ENCODE measurements at places on chromosomes 1 and 21. TPM values are rescaled to one million over a fixed set of nuclear protein-coding genes. Genes with fewer than 3 reads are reported as not detected.

- DNase-seq, result peak; percentile 25
These were observed 290.4 kb downstream of the KCNT2 start for GRCh38 chr1:196317535-196318522.

DNA sequence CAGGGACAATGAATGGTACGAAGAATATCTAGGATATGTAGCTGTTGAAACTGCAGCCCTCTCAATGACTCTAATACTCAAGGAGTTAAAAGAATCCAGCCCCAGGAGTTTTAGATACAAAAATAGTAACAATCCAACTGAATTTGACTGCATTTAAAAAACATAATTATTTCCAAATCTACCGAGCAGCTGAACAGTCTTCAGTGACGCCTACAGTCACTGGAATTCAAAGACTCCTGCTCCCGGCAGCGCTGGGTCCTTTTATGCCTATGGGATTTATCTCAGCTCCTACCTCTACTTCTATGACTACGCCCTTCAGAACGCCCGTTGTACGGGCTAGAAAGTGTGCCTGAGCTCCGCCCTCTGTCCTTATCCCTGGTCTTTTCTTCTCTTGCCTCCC is 55.7 kb downstream of the WARS2 start:
- no peak for DNase-seq

VHLL gene
- not detected for total RNA-seq

GJA8 gene
- not detected for total RNA-seq

VAV3 gene
- total RNA-seq, result 2.4 TPM

TBX19 gene
- 0.57 TPM for total RNA-seq

- DNase-seq, result no peak
These were observed 17.2 kb upstream of the C2CD2 start for GRCh38 chr21:41970751-41971653.

DNA sequence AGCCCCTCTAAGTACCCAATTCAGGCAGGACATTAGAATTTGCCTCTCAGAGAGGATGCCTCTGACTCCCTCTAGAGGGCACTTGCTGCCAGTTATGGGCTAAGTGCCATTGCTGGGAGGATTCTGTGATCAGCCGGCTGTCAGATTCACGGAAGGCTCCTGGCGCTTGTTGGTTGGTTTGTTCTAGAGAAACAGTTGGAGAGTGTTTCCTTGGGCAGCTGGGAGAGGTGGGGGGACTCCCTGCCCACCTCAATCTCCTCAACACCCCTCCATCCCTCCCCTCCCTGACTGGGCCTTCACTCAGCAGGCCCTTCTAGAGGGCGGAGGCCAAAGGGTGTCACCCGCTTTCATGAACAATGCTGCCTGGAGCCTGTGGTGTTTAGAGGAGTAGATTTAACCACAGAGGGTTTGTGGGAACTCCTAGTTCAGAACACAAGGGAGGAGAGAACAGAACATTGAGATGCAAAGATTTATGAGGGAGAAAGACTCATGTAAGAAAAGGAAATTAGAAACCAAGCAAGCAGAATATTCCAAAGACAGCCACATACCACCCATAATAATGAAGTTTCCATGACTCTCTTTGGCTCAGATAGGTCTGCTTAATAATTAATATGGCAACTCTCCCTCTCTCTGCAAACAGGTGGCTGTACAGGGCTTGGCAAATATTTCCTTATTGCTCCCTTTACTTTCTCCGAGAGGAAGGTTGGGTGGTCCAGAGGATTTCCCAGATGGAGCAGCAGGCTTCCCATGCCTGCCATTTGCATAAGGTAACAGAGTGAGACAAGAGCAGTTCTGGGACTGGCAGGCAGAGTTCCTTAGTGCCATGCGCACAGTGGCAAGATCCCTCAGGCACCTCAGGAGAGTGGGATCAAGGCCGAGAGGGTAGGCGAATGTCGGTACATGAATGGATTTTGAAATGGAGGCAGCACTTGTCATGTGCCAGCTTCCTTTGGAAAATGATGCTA is 30.0 kb upstream of the ACP6 start:
- DNase-seq, result peak; percentile 66

S100A3 gene
- 9.0 TPM for total RNA-seq

- DNase-seq, result no peak
These were observed 345.5 kb downstream of the DISC1 start for GRCh38 chr1:231972111-231972445.

MANEAL gene
- 4.4 TPM for total RNA-seq

DNA sequence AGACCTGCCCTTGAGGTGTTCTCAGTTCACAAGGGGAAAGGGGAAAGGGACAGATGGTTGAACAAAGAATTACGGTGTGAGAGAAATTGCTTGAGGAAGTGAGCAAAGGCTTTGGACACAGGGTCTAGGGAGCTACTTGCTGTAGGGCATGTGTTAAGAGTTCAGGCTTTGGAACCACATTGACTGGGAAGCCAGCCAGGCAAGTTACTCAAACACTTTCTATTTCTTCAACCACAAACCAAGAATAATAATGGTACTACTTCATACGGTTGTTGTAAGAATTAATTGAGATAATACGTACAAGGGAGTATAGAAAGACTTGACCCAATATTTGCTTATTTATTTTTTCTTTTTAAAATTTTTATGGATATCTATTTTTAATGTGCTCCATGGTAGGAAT is 26.6 kb downstream of the AK4 start:
- DNase-seq, result peak; percentile 96

- DNase-seq, result peak; percentile 28
These were observed 82.1 kb downstream of the GFI1 start for GRCh38 chr1:92404661-92405060.

TSPAN1 gene
- not detected for total RNA-seq

LCE2B gene
- not detected for total RNA-seq

TNFRSF8 gene
- 16.4 TPM for total RNA-seq

DNA sequence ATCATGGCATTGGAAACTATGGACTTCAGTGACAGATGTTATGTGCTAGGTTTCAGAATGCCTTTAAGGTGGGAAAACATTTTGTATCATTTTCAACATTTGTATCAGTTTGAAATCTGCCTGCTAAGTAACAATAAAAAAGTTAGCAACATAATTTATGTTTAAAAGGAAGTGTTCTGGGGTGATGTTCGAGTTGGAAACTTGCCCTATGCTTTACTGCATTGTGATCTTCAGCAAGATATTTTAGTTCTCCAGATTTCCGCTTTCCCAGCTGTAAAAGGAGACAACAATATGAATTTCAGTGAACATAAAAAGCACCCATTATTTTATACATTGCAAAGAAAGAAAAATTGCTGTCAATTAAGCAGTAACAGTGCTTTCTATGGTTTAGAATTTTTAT is 187.4 kb downstream of the DISC1 start:
- no peak for DNase-seq

DNA sequence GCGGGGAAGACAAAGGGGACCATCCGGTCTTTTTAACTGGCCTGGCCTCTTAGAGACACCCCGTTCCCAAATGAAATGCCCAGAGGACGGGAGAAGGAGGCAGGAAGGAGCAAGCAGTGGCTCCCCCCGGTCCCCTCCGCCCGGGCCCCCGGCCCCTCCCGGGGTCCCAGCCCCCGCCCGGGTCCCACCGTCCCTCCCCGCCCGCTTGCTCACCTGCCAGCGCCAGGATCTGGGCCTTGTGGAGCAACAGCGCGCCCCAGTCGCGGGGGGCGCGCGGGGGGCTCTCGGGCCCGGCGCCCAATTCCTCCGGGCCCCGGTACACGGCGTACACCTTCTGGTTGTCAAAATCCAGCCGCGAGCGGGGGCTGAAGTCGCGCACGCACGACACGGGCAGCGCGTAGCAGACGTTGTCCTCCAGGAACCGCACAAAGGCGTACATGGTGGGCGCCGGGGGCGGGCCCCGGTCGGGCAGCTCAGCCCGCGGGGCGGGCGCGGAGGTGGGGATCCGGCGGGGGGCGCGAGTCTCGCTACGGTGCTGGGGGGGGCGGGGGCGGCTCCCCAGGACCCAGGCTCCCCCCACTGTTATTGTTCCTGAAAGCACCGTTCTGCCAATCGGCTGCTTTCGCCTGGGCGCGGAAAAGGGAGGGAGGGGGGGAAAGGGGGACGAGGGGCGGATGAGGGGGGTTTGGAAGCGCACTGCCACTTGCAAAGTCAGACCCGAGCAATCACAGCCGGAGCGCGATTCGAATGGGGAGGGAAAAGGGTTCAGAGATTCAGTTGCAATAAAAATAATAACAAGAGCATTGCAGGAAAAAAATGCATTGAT is at the start of gene BEND5:
Gene BEND5 (minus strand): TSS at position 499 of the 826 bp plus-strand sequence. CDS start 60 bp downstream, at position 439.
- peak; percentile 68 for DNase-seq

DNA sequence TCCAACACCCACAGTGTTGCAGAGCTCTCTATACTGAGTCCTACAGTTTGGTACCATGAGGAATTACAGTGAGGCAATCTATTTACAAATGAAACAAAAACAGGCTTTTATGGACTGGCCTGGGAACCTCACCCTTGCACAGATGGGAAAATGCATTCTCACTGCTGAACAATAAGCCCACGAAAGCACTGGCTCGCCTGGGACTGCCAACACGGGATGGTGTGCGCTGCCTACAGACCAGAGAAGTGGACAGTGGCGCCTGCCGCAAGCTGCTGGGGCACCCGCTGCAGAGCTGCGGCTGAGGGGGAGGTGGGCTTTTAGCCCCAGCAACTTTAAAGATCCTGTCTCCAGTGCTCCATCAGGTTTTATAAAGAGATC is 28.5 kb upstream of the ABCG1 start:
- DNase-seq, result no peak

GRCh38 chr1:165369255-165369848 is 12.8 kb upstream of the LMX1A start:
- peak; percentile 71 for DNase-seq

- DNase-seq, result no peak
These were observed 476 bp downstream of the AXDND1 start for GRCh38 chr1:179366093-179366800.

- DNase-seq, result no peak
These were observed 17.2 kb upstream of the C8A start for GRCh38 chr1:56837244-56837939.

GRCh38 chr1:174428739-174429138 is 19.0 kb upstream of the GPR52 start:
- no peak for DNase-seq

PCAT6 gene
- total RNA-seq, result not detected

MAP3K7CL gene
- total RNA-seq, result 35.8 TPM

CCDC185 gene
- total RNA-seq, result 0.06 TPM

DNA sequence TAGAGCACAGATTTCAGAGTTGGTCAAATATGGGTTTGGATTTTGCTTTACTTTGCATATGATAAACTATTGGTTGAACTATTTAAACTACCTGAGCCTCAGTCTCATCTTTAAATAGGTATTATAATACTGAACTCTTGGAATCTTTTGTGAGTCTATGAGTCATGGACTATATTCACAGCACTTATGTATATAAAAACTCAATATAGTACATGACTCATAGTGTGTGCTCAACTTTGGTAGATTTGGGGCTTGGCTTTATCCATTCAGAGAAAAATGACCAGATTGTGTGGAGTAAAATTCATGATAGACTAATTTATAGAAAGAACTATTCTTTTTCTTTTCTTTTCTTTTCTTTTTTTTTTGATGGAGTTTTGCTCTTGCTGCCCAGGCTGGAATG is 28.7 kb downstream of the FCRL3 start:
- no peak for DNase-seq

GRCh38 chr1:51270751-51271150 is 34.7 kb downstream of the RNF11 start:
- no peak for DNase-seq

DNA sequence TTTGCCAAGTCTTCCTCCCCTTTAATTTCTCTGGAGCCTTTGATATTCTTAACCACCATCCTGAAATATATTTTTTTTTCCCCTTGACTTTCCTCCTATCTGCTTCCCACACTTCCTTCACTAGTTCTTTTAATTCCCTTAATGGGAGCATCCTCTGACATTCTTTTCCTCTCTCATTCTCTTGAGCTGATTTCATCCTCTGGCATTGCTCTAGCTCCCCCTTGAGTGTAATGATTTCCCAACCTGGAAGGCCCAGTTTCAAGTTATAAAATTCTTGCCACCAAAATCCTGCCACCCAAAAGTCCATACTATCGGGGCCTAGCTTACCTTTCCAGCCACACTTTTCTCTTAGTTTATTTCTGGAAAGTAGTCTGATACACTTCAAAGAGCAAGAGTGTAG is 39.5 kb upstream of the UBE2U start:
- peak; percentile 36 for DNase-seq

KCTD3 gene
- 22.2 TPM for total RNA-seq

GRCh38 chr1:116474921-116475849 is 95.6 kb downstream of the CD58 start:
- DNase-seq, result no peak

PLCH2 gene
- 0.06 TPM for total RNA-seq

- no peak for DNase-seq
These were observed 189.6 kb upstream of the PTGFR start for GRCh38 chr1:78301141-78301540.

FCRL6 gene
- not detected for total RNA-seq

GRCh38 chr1:189654906-189655305 is 822.8 kb downstream of the BRINP3 start:
- DNase-seq, result no peak

ZNF695 gene
- total RNA-seq, result 7.3 TPM

- DNase-seq, result peak; percentile 79
These were observed at the start of gene FAAH for GRCh38 chr1:46394108-46394871. FAAH (plus strand) TSS chr1:46394317; CDS start chr1:46394349, 32 bp downstream.

GRCh38 chr1:33126411-33127000 is 45.6 kb downstream of the AZIN2 start:
- no peak for DNase-seq

GRCh38 chr1:14057640-14058039 is 357.7 kb downstream of the PRDM2 start:
- DNase-seq, result no peak

DNA sequence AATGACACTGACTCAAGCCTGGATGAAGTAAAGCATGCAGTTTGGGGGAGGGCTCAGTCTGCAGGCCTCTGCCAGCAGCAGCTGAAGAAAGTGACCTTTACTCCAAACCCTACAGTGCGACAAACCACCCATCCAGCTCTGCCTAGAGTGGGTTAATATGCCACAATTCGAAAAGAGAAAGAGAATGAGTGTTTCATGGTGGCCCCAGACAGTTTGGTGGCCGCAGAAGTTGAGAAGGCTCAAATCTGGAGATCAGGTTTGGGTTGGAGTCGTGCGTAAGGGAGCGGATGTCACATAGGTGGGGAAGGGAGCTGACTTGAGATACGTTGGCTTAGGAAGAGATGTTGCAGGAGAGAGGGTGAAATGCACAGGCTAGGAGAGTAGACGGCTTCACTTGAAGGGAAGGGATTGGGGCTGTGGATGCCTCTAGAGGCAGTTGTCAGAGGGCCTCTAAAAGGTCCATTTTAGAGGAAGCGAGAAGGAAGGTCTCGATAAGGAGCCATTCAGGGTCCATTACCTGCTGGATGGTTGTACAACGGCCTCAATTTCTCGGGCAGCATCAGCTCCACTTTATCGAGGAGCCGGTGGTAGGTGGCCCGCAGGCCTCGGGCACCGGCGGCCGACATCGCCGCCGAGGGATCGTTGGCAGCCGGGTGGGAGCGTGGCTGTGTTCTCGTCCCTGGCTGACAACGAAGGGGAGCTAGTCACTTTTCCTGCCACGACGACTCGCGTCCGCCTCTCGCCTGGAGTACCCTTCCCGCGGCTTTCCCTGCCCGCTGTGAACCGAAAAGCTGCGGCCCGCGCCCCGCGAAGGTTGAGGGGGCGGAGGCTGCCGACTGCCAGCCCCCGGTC is 1.0 kb upstream of the DCAF6 start:
- DNase-seq, result peak; percentile 48

Data from Daoy (cell line).